Muscle of arm (tissue), 14 donors: ENCODE measurements at places on chromosomes 7 and 10.
A peak's percentile ranks its signal among the peaks of the same experiment; 100 is the strongest.

DNA sequence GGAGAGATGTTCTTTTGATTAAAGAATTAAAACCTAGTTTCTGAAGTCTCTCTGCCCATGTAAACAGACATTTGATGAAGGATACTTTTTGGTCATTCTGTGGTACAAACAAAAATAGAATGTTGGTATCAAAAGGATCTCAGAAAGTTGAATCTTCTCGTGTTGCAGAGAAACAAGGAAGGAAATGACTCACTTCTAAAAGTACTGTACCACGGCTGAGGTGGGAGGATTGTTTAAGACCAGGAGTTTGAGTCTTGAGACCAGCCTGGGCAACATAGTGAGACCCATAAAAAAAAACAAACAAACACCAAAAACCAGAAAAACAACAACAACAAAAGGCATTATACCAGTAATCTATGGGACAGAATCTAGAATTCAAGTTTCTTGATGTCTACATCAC lies 69.7 kb downstream of the PRSS58 start:
- no peak for DNase-seq

GRCh38 chr7:42453931-42454361 lies 216.9 kb upstream of the GLI3 start:
- peak; percentile 54 for DNase-seq

- no peak for DNase-seq
Measured at GRCh38 chr7:32091608-32092210, 21.5 kb upstream of the PDE1C start.

GRCh38 chr10:72276013-72276387 lies 2.3 kb downstream of the DDIT4 start:
- no peak for DNase-seq

DNA sequence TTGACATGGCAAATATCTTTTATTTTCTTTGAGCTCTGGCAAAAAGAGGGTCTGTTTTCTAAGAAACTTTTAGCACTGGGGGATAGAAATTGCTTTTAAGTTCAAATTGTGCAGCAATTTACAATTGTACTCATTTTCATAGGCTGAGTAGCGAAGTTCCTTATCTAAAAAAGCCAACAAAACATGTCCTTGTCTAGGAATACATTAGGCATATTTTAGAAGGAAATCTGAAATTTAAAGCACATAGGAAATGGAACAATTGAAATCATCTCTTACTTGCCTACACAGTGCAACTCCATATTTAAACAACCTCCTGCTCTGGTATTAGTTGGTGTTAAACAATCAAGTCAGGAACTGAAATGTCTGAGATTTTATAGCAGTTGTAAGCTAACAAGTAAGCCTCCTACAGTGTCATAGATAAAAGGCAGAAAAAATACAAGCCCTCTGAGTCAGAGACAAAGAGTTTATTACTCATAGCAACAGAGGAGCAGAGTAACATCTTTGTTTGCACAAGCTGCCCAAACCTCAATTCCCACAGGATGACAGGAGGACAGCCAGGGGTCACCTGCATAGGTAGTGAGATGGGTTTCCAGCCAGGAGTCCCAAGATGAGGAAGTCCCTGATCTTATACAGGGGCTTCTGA lies 280.2 kb upstream of the HGF start:
- no peak for DNase-seq
